ENCODE measurements at places on chromosomes 6 and 20.

DNA sequence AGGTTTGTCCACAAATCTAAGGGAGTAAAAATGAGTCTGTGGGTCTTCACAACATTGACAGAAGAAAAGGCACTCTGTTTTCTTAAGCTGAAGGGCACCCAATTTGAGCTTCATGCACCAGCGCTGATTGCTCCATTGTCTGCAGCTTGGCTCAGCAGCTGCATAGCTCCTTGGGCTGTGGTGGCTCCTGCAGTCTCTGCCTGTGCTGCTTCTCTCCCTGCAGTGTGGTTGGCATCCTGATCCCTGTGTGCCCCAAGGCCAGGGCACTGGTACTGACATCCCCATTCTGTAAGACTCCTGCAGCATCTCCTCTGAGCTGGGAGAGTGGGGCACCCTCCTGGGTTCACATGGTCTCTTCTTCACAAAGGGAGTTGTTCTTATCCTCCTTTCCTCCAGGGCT lies 83.2 kb upstream of the B3GAT2 start:
- DNase-seq: no peak

- no peak for DNase-seq
Measured at GRCh38 chr6:101741474-101742171, 348.1 kb downstream of the GRIK2 start.

DNA sequence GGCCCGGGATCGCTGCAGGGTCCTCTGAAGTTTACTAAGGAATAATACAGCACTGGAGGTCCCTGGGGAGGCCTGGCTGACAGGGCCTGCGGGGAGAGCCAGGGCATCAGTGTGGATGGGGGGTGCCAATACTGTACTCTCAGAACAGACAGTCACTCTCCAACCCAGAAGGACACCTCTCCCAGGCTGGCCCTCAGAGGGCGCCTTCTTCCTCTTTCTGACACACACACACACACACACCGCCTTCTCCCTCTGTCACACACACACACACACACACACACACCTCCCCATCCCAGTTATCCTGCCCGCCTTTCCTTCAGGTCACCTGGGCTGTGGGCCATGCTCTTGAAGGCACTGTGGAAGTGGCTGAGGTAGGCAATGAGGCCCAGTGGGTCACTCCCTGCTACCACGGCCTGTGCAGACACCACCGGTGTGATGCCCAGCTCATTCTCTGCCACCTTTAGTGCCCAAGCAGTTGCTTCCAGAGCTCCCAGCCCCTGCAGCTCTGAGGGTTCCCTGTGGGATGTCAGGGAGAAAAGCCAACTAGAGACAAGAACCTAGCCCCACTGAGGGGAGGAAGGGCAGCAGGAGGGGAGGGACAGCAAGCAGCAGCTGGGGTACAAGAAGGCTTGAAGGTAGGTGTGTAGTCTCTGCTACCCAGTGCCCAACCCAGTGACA lies 7.5 kb downstream of the SMPD2 start:
- no peak for DNase-seq

GRCh38 chr6:161749576-161749975 lies 475.7 kb upstream of the AGPAT4 start:
- DNase-seq: no peak

DNA sequence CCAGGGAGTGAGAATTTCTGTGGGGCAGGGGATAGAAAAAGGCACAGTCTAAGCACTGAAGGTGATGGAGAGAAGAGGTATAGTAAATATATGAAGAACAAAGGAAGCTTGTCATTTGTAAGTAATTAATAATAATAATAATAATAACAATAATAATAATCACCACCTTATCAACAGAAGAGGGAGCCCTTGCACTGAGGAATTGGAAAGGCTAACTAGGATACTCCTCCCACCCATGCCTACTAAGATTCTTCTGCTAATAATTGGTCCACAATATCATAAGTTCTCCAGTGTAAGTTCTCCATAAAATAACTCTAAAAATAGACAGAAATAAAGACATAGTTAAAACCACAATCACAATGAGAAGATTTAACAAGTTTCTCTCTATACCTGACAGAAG lies 912 bp upstream of the OR12D3 start:
- DNase-seq: no peak

- no peak for DNase-seq
Measured at GRCh38 chr6:35036059-35036827, 104.9 kb downstream of the TCP11 start.

DNA sequence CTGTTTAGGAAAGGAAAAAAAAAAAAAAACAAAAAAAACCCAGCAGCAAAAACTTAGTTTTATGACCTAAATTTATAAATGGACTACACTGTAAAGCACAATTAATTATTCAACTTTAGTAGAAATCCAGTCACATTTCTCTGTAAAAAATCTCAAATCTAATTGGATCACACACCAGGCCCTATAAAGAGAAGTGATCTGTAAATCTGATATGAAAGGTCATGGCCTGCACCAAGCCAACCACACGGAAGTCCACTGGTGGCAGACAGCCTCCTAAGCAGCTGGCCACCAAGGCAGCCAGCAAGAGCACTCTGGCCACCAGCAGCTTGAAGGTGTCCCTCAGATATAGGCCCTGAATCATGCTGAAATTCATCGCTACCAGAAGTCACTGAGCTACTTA lies 131.6 kb downstream of the HFE start:
- DNase-seq: no peak

DNA sequence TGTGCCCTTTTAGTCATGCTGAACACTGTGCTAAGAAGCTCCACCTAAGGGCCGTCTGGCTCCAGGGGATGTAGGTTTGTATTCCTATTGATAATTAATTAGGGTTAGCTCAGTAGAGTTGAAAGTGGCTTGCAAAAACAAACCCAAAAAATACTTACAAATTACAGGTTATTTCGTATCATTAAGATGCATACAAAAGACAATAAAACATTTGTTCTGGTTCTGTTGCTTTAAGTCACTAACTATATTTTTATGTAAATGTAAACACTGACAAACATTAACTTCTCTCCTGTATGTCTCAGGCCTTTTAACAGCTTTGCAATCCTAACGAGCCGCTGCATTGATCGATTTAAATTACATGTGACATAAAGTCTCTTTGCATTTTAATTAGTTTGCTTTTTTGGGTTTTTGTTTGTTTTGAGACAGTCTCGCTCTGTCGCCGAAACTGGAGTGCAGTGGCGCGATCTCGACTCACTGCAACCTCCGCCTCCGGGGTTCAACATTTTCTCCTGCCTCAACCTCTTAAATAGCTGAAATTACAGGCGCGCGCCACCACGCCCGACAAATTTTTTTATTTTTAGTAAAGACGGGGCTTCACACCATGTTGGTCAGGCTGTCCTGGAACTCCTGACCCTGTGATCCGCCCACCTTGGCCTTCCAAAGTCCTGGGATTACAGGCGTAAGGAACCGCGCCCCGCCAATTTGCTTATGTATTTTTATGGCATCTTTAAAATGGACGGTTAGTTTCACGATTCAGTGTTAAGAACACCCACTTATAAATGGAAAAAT lies 110.9 kb downstream of the HFE start:
- DNase-seq: peak; percentile 29

- DNase-seq: no peak
Measured at GRCh38 chr20:6100246-6100645, 22.6 kb downstream of the FERMT1 start.

GRCh38 chr6:25959890-25960536 lies 2.6 kb upstream of the TRIM38 start:
- no peak for DNase-seq

GRCh38 chr6:4345543-4345942 lies 210.2 kb upstream of the ECI2 start:
- no peak for DNase-seq

GRCh38 chr6:11043378-11043960 lies 636 bp downstream of the ELOVL2 start:
- DNase-seq: no peak

DNA sequence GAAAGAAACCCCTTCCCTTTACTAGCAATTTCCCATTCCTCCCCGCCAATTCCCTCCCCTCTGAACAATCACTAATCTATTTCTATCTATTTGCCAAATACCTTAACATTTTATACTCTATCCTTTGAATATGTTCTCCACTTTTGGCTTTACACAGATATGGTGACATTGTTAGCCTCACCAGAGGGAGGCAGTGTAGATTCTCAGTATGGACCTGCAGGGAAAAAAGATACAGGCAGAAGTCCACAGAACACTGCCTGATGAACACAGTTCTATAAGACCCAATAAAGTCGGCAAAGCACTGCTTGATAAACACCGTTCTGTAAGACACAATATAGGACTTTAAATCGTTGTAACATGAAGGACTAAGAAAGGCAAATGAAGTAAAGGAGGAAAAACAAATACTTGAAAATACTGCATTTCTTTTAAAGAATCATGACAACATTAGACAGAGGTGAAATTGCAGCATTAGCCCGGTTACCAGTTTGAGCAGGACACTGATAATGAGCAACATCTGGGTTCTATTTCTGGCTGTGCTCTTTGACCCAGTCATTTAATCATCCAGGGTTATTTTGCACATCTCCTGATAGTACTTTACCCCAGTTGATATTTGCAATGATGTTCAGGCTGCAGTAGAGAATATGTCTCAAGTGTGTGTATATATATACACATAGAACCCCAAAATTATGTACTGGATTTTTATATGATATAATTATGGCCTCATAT lies 296.8 kb downstream of the UTRN start:
- DNase-seq: no peak

Measured in stimulated activated CD8-positive, alpha-beta memory T cell treated with anti-CD3 and anti-CD28 coated beads, Interleukin-2, amount 100 ng/mL, for 48 hours (primary cell).